Central memory CD4-positive, alpha-beta T cell (primary cell): ENCODE measurements at places on chromosomes 2 and 18.

DNA sequence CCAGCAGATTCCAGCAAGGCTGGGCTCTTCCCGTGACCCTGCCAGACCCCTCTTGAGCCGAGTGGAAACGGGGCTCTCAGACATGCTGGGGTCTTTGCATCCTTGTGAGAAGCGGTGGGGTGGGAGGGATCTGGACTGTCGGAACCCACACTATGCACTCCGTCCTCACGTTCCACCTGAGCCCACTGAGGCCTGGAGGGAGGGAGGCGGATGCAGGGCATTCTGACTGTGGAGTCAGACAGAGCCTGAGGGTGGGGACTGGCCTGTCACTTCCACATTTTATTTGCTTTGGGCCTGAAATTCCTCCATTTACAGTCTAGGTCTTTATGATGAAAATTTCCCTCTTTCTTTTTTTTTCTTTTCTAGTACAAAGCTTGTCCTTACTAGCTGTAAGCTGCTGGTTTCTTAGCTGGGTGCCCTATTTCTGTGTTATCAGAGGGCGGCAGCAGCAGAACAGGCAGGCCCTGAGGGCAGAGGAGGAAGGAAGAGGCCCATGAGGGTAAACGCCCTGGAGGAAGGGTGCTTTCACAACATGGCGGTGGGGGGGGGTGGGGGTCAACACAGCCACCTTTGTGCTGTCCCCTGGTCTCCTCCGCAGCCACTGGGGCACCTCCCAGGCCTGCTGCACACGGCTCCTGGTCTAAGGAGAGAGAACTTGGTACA lies 373.5 kb upstream of the MYT1L start:
- no peak for DNase-seq

GRCh38 chr2:153770359-153770991 lies 101.2 kb upstream of the GALNT13 start:
- no peak for DNase-seq

DNA sequence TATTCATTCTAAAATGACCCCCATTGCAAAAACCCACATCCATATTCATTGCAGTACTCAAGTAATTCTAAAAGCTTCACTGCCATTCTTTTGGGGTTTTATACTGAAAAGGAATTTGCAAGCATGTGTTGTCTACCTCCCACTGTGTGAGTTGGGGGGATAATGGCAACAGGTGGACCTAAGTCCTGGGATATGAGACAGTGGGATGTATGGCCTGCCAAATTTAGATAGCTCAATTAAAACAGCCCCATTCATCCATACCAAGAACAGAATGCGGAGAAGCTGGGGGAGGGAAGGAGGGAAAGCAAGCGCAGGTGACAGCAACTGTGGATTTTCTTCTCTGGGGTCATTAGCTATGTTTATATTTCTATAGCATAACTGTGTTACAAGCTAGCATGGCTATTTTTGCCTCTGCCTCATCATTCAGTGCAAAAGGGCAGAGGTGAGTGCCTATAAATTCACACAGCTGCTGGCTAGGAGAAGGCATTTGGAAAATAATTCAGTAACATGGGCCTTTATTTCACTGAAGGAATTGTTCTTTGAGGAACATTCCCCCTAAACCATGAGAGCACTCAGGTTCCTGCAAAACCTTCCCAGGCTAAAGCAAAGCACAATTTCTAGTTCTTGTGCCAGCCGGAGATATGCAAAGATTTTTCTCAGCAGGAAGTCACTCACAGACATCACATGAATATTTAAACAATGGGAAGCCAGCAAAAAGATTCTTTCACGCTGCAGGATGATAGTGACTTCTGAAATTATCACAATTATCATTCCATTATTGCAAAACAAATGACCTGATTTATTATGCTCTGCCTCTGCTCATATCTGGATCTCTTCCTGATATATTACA lies 393.9 kb upstream of the ACVR2A start:
- DNase-seq, result no peak

DNA sequence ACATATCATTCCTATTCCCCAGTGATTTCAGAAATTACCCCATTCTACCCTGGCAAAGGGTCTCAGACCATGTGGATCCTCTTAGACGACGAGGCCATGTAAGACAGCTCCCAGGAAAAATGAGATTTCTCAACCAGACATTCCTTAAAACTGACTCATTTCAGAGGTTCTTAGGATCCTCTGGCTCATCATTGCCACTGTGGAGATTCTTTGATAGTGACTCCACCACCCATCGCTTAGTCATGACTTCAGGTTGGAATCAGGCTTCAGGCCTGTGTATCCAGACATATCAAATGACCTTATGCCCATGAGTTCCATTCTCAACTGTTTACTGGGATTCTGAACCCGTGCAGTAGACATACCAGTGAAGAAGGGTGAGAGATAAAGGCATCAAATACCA lies 245.6 kb upstream of the TCF4 start:
- DNase-seq, result no peak

DNA sequence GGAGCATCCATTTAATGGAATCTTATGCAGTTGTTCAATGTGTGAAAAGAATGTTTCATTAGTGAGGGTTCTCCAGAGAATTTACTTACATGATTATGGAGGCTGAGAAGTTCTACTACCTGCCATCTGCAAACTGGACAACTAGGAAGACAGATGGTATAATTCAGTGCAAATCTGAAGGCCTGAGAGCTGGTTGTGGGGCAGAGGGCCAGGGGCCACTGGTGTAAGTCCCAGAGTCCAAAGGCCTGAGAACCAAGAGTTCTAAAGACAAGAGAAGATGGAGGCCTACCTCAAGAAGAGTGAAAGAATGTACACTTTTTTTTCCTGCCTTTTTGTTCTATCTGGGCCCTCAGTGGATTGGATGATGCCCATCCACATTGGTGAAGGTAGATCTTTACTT lies 114.8 kb downstream of the DDX1 start:
- DNase-seq, result no peak

DNA sequence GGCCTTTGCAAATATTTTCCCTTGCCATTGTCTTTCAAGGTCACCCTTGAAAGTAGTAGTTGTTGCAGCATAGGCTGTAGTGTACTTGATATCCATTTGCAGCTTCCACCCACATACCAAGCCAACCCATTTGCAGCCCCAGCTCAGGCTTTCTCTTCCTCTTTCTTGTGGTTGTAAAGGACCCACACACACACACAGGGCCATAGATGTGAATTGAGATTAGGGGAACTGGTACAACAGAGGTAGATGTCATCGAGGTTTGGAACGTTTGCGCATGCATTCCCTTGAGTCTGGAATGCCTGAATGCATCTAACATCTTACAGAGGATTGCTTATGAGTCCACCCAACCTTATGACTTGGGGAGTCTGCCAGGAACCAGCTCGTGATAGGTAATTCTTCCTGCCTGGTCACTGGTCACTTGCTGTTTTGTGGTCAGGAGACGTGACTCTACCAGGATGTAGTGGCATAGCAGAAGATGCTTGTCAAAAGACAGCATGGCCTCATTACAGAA lies 91.9 kb downstream of the MRPS9 start:
- no peak for DNase-seq

GRCh38 chr18:32840962-32841361 lies 68.1 kb upstream of the KLHL14 start:
- no peak for DNase-seq

DNA sequence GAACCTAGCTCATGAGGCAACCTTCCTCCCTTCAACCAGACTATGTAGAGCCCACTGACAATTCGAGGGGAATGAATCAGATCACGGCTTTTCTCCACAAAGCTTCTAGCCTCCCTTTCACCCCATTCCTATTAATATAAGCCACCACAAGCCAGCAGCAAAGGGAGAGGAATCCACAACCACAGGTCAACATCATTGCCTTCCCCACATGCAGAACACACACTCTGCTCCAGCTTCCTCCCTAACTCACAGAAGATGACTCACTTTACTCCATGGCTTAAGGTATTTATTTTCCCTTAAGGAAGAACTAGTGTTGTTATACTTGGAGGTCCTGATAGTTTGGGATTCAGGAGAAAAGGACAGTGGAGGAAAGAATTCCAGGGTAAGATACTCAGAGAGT lies 272.2 kb downstream of the C1D start:
- DNase-seq, result no peak

GRCh38 chr2:55966401-55967118 lies 43.0 kb upstream of the EFEMP1 start:
- no peak for DNase-seq

- no peak for DNase-seq
Observed at GRCh38 chr18:41714872-41715271, 240.2 kb upstream of the PIK3C3 start.
